AG04450 (cell line): ENCODE measurements at places on chromosomes 11 and 22.

DNA sequence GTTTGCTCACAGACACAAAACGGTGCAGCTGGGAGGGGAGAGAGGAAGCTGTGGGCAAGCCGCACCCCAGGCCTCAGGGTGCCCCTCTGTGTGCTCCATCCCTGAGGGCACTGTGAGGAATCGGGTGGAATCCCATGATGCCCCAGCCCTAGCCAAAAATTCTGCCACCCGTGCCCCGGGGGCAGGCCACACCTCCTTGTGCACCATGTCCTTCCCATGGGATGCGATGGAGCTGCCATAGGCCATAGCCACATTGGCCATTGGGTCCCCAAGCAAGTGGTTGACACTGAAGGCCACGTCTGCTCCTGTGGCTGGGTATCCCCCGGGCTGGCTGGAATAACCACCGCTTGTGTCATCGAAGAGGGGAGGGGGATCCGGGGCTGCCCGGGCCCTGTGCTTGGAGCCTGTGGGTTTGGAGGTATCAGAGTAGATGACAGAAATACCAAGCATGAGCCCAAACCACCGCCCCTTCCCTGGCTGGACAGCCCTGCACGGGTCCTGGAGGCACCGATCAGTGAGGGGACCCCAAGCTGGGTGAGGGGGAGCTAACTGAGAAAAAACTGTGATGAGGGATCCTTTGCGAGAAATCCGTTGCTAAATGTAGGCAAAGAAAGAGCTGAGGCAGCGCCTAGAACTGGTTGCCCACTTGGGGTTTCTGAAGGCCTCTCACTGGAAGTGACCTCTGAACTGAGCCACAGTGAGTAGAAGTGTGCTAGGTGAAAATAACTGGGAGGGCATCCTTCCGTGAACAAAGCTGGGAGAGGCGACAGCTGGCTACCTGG, 863 bp downstream of the YIF1A start:
- no peak for DNase-seq

- DNase-seq = no peak
Measured at GRCh38 chr11:25727944-25728343, 604.0 kb upstream of the ANO3 start.

- DNase-seq = no peak
Measured at GRCh38 chr22:16601437-16602223, 9.0 kb upstream of the CCT8L2 start.

- peak; percentile 68 for DNase-seq
Measured at GRCh38 chr11:9384535-9385326, at the start of gene IPO7. Gene IPO7 (plus strand): TSS chr11:9384652. CDS start chr11:9384764, 112 bp downstream.

- DNase-seq = no peak
Measured at GRCh38 chr11:129223701-129224149, 31.6 kb upstream of the ARHGAP32 start.

DNA sequence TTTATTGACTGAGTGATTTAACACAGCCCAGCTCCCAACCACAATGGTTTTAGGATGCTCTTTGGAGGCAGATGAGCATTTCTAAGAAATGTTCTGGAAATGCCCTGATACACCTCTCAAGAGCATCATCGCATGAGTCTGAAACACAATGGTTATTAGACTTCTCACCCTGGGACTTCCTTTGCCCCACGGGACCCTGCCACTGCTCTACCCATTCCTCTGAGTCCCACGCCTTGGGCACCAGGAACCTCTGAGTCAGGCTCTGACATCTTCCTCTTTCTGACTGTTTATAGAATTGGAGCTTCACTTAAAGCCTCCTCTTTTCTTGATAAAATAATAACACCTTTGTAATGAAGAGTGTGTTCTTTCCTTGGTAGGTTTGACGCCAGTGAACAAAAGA, 85.6 kb upstream of the PARVA start:
- no peak for DNase-seq

DNA sequence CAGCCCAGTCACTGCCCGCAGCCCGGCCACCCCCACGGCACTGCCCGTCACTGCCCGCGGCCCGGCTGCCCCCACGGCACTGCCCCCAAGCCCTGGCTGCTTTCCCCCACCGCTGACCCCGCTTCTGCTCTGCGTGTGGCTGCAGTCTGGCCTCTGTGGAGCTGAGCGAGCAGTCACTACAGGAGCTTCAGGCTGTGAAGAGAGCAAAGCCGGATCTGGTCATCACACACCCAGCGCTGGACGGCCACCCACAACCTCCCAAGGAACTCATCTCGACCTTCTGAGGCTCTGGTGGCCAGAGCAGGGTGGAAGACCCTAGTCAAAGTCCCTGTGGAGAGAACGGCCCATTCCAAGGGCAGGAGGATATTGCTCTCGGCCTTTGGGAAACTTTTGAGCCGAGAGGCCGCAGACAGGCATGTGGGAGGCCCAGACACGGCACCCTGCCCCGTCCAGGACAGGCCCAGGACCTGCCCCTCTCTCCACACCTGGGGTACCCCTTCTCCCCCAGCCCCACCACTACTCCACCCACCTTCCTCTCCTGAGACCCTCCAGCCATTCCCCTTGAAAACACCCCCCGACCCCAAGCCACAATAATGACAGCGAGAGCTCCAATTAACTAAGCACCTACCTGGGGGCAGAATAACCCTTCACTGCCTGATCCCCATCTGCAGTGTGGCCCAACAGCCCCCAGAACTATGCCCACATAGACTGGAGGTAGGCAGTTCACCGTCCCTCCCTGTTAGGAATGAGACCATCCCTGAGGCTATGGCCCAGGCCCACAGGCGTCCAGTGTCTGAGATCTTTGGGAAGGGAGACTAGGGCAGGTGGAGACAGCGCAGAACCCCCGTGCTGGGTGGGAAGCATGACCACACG, 3.7 kb upstream of the PGGHG start:
- no peak for DNase-seq

GRCh38 chr11:69387409-69387885, 93.5 kb downstream of the MYEOV start:
- DNase-seq = no peak

DNA sequence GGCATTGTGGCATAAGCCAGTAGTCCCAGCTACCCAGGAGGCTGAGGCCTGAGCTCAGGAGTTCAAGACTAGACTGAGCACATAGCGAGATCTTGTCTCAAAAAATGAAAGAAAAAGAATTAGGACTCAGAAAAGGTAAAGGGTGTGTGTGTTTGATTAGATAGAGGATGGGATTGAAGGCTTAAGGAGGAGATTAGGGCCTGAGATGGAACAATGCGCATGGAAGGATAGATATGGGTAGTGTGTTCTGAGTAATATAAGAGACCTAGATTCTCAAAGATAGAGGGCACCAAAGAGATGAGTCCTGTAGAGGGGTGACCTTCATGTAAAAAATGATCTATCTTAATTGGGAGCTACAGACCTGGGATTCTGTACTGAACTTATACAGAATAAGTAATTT, 17.3 kb upstream of the RAB30 start:
- no peak for DNase-seq

DNA sequence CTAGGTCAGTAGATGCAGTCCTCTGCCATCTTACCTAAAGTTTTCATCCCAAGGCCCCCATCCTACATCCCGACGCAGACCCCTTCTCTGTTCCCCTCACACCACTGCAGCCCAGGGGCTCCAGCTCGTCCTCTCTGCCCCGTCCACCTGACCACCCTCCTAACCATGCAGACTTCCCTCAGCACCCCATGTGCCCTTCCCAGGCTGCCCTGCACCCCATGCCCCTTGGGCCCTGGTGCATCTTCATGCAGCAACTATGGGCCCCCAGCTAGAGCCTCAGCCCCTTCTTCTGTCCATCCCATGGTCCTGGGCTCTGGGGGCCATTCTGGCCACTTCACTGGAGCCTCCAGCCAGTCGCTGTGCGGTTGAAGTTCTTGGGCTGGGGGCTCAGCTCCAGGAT, 2.9 kb downstream of the PRR33 start:
- no peak for DNase-seq

DNA sequence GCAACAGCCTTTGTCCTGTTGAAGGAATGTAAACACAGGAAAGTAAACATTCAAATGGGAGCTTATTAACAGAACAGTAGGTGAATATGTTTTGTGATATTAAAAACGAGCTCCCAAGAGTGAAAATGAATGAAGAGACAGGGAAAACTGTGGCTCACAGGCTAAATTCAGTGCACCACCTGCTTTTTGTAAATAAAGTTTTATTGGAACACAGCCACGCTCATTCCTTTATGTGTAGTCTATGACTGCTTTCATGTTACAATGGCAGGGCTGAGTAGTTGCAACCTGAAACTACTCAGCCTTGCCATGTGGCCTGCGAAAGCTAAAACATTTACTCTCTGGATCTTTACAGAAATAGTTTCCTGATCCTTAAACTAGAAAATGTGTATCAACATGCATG, 136.9 kb downstream of the MYO18B start:
- no peak for DNase-seq

DNA sequence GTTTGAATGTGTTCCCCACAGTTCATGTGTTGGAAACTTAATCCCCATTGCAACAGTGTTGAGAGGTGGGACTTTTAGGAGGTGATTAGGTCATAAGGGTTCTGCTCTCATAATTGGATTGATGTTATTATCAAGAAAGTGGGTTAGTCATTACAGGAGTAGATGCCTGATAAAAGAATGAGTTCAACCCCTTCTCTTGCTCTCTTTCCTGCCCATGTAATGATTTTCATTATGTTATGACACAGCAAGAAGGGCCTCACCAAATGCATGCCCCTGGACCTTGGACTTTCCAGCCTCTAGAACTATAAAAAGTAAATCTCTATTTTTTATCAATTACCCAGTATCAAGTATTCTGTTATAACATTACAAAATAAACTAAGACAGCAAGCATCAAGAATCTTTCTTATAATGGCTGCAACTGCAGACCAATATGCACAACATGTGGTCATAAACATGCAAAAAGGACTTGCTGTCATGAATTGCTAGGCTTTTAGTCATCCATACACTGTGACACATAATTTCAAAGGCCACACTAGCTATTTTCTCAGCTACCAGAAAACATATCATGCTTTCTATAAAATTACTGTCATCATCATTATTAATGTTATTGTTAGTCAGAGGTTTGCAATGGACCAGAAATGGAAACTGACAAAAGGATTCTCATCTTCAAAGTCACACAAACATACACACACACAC, 99.9 kb upstream of the GUCY1A2 start:
- no peak for DNase-seq

- DNase-seq = no peak
Measured at GRCh38 chr11:33063326-33063881, 24.0 kb downstream of the TCP11L1 start.

DNA sequence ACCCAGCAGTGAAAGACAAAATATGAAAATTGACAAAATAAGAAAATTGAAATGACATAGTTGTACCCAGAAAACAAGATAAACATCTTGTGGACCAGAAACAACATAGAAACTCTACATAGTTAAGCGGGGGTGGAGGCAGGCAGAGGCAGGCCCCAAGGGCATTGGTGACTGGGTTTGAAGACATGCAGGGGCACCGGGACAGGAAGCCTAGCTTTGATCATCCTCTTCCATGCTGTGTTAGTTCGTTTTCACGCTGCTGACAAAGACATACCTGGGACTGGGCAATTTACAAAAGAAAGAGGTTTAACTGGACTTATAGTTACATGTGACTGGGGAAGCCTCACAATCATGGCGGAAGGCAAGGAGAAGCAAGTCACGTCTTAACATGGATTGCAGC, 33.5 kb upstream of the CRTAM start:
- no peak for DNase-seq

- no peak for DNase-seq
Measured at GRCh38 chr11:17775507-17776211, 41.1 kb downstream of the KCNC1 start.

DNA sequence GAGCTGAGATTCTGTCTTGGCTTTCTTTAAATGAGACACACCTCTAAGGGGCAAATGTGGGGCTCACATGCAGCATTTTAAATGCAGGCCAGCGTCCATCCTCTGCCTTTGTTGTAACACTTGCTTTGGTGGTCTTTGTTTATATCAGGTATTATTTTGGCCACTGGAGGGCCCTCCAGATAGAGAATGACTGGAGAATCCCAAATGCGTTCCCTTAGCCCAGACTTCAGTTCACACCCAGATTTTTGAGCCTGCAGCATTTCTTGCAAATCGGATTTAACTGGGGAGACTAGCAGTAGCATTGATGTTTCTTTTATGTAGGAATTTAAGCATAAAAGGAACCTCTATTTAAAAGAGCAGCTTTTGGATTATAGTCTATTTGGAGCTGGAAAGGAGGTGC, 200.2 kb upstream of the SORL1-AS1 start:
- DNase-seq = no peak
